Myometrial cell (primary cell): ENCODE measurements at places on chromosomes 12 and 14. TPM values are rescaled to one million over a fixed set of nuclear protein-coding genes. Genes with fewer than 3 reads are reported as not detected.

C14orf39 gene
- under 0.01 TPM in 1 of 2 replicates, not detected in the other for total RNA-seq

ASPG gene
- total RNA-seq: not detected in 2 replicates

PPP2R5E gene
- 18.2 and 18.4 TPM in 2 replicates for total RNA-seq

POMT2 gene
- total RNA-seq: 14.9 and 20.8 TPM in 2 replicates

ZFHX2 gene
- 1.9 TPM in 1 of 2 replicates, not detected in the other for total RNA-seq

GALNT9 gene
- 0.29 and 0.89 TPM in 2 replicates for total RNA-seq

TAS2R13 gene
- 0.18 TPM in 1 of 2 replicates, not detected in the other for total RNA-seq

HVCN1 gene
- total RNA-seq: 13.3 and 21.3 TPM in 2 replicates

RNF212B gene
- total RNA-seq: not detected in 2 replicates

RND1 gene
- total RNA-seq: 0.29 TPM in 1 of 2 replicates, not detected in the other

KRT8 gene
- total RNA-seq: 551 and 563 TPM in 2 replicates
